Central memory CD8-positive, alpha-beta T cell (primary cell): ENCODE measurements at places on chromosomes 2 and 18.

DNA sequence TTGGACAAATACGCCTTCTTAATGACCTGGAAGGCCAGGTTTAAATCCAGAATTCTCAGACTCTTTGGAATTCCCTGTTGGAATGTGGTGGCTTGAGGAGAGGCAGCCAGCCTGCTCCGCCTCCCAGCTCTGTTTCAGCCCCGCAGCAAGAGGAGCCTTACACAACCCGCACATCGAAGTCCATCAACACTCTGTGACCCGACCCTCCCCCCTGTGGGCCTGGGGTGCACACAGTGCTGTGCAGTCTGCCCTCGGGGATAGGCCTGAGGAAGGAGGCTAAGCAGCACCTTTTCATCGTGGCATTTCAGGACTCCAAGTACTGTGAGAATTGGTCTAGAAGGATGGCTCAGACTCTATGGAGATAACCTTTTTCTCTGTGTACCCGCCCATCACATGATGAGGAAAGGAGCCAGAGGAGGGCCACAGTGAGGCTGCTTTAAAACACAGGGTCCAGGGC lies 73.7 kb downstream of the GREB1L start:
- no peak for DNase-seq

GRCh38 chr18:45203677-45204076 lies 411.6 kb upstream of the SLC14A2 start:
- no peak for DNase-seq

- no peak for DNase-seq
These were observed 665.0 kb upstream of the FANCL start for GRCh38 chr2:58906081-58906645.

DNA sequence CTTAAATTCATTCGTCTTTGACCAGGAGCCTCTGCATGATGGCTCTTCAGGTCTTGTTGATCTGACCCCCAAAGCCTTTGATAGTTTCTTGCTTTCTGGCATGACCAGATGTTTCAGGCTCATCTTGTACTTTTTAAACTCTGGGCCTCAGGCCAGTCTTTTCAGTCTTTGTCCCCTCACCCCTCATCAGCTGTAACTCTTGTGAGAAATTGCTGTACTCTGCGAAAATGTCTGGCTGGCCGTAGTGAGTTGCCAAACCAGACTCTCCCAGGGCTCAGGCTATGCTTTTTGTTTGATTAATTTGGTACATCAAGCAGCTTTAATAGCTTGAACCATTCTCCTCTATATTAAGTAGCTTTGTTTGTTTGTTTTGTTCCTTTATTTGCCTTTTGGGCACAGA lies 75.9 kb downstream of the BABAM2 start:
- no peak for DNase-seq

DNA sequence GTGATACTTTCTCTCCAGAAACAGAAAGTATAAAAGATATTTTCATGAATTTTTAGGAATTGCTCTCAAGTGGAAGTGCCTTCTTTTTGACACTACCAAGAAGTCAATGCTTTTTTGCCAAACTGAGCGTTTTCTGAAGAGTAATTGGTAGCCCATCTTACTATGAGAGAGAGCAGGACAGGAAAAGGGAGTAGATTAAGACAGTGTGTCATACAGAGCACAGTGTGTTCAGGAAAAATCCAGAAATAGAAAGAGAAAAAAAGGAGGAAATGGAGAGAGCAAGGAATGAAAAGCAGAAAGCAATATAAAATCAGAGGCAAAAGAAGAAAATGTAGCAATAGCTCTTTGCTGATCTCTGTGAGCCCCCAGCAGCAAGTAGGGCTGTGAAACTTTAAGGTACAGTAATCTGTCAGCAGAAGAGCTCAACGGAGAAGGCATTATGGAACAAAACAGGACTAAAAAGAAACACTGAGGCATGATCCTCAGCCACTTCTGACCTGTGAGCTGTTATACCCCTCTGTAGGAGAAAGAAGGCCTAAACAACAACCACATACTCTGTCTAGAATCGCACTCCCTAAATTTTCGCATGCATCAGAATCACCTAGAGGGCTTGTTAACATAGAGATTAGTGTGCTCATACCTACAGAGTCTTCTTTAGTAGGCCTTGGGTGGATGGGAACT lies 15.0 kb upstream of the PGAP1 start:
- DNase-seq: no peak

DNA sequence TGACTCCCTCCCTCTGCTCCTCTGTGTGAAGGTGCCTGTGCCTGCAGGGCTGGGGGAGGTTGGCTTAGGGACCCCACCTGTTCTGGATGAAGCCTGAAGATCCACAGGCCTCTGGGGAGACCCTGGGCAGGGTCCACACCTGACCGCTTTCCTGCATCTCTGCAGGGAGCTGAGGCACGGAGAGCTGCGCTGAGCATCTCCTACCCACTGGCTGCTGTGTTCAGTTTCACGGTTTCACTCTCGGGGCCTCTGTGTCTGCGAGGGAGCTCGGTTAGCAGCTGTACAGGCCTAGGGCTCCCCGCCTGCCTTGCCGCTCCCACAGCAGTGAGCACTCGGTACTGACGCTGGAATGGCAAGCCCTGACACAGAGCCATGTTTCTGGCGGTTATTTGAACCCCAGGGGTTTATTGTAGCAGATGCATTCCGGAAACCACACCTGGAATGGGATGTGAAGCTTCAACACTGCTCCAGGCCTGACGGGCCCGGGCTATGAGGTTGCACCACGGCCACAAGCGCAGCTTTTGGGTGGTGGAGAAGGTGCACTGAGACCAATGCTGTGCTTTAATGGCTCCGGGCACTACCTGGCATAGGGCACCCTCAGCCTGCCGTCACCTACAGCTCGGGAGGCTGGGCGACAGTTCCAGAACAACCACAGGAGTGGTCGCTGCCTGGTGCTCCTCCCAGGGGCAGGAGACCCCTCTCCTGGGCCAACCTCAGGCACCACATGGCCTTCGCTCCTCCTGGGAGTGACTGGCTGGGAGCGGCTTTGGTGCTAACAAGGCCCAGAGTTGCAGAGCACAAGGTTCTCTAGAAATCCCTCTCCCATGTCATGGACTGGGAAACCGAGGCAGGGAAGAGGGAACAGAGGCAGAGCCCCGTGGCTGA lies 257.9 kb downstream of the NDUFA10 start:
- no peak for DNase-seq

DNA sequence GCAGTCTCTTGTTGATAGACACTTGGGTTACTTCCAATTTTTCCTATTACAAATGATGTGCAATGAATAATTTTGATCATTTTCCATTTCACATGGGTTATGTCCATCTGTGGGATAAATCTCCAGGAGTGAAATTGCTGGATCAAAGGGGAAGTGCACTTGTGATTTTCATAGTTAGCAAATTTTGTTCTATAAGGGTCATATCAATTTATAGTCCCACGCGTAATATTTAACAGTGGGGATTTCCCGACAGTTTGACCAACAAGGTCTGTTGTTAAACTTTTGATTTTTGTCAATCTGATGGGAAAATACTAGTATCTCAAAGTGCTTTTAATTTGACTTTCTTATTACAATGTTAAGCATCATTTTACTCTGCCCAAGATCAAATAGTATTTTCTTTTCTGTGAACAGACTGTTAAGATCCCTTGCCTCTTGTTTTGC lies 8.3 kb downstream of the IL1B start:
- no peak for DNase-seq

GRCh38 chr2:24448797-24449196 lies 42.3 kb upstream of the NCOA1 start:
- DNase-seq: no peak

DNA sequence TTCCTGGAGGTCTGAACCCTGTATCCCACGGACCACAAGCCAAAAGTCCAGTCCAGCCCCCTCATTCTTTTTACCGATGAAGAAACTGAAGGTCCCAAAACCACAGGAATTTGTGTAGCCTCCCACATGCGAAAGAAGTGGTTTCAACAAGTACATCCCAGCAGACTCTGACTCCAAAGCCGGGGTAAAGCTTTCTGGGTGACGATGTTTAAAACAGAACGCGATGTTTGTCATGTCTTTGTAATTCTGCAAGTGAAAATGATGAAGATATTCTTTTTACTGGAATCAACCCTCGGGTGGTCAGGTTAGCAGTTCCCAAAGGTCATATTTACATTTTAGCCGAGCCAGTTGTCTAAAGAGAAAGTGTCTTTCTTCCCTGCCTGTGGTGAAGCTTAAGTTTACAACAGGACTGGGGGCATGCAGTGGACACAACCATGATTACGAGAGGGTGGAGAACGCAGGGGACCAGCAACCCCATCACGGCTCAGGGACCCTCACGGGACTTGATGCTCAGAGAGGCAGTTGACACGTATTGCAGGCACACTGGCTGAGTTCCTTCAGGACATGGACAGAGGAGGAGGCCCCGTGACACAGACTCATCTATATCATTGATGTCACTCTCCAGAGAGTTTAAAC lies 17.8 kb upstream of the TMEM131 start:
- no peak for DNase-seq

GRCh38 chr18:9132628-9133027 lies 4.0 kb upstream of the ANKRD12 start:
- DNase-seq: no peak

GRCh38 chr18:25350489-25351251 lies 1.3 kb downstream of the ZNF521 start:
- DNase-seq: no peak

DNA sequence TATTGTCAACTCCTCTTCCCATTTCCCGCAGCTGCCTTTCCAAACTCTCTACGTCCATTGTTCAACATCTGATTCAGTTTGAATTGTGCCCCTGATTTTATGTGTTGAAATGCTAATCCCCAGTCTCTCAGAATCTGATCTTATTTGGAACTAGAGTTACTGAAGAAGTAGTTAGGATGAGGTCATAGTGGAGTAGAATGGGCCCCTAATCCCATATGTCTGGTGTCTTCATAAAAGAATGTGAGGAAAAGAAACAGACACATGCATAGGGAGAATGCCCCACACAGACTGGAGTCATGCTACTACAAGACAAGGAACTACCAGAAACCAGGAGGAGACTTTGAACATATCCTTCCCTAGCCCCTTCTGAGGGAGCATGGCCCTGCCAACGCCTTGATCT lies 99.2 kb downstream of the LRP1B start:
- DNase-seq: no peak

DNA sequence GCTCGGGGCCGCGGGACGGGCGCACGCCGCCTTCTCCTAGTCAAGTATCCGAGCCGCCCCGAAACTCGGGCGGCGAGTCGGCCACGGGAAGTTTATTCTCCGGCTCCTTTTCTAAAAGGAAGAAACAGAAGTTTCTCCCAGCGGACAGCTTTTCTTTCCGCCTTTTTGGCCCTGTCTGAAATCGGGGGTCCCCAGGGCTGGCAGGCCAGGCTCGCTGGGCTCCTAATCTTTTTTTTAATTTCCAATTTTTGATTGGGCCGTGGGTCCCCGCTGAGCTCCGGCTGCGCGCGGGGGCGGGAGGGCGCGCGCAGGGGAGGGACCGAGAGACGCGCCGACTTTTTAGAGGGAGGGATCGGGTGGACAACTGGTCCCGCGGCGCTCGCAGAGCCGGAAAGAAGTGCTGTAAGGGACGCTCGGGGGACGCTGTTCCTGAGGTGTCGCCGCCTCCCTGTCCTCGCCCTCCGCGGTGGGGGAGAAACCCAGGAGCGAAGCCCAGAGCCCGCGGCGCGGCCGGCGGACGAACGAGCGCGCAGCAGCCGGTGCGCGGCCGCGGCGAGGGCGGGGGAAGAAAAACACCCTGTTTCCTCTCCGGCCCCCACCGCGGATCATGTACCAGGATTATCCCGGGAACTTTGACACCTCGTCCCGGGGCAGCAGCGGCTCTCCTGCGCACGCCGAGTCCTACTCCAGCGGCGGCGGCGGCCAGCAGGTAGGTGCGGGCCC lies 617 bp downstream of the FOSL2 start:
- DNase-seq: no peak

- DNase-seq: no peak
These were observed 7.1 kb upstream of the KCMF1 start for GRCh38 chr2:84963692-84964405.

DNA sequence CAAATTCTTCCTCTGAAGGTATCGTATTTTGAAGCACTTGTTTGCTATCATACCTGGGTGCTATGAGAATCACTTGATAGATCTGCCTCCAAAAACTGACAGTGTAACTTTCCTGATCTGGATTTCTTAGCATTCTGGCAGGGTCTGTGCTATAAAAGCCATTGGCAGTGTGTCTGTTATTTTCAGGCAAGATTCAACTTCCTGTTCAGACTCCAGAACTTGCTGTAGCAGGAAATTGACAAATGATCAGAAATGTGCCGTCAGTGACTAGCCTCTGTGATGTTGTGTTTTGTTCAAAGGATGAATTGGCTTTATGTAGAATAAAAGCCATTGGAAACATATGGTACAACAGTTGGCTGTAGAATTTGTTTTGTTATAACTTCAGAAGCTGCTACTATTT lies 273.3 kb downstream of the PTPRM start:
- no peak for DNase-seq

DNA sequence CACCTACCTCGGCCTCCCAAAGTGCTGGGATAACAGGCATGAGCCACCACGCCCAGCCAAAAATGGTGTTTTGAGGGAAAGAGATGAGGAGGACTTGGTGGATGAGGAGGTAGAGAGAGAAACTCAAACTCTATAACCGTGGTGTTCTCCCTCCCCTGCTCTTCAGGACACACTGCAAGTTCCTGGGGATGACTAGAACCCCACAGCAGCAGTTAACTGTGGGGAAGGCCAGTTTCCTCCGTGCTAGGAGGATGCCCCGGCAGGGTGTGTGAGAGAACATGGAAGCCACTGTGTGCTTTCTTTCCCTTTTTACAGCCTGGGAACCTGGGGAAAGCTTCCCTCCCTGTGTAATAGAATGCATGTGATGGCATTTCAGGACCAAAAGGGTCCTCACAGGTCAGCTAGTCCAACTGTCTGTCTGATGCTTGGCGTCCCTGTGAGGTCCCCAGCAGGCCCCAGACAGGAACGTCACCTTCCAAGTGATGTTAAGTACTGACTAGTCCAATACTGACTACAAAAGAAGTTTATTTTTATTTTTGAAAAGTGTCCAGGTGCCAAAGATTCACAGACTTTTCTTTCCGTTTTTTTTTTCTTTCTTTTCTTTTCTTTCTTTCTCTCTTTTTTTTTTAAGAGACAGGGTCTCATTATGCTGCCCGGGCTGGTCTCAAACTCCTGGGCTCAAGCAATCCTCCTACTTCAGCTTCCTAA lies 38.9 kb downstream of the MYCN start:
- no peak for DNase-seq

DNA sequence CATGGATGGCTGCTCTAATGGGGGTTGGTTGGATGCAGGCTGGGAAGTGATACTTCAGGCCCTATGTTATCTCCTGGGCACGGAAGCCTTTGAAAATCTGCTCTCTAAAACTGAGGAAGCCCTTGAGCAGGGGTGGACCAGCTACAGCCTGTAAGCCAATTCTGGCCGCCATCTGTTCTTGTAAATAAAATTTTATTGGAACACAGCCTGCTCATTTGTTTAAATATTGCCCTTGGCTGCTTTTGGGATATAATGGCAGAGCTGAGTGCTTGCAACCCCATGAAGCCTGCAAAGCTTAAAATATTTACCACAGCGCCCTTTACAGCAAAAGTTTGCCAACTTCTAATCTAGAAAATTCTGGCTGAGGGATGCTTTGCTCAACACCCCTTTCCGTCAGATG lies 11.9 kb upstream of the IGFBP2 start:
- no peak for DNase-seq
